ENCODE measurements at places on chromosomes 13 and 19.

DNA sequence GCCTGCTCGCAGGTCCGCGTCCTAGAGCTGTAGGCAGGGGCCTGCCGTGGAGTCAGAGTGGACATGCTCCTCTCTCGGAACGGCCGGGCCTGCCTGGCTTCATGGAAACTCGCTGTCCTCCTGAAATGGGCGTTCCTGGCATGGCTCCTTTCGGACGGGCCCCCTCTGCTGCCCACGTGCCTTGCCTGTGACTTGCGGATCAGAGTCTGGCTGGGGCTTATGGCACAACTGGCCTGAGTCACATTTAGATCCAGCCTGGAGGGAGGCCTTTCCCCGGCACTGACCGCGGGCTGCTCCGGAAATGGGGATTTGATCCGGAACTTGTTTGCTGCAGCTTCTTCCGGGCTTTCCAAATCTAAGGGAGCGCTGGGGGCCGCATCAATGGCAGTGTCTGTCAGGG is 28.1 kb downstream of the THSD1 start:
- no peak for DNase-seq

DNA sequence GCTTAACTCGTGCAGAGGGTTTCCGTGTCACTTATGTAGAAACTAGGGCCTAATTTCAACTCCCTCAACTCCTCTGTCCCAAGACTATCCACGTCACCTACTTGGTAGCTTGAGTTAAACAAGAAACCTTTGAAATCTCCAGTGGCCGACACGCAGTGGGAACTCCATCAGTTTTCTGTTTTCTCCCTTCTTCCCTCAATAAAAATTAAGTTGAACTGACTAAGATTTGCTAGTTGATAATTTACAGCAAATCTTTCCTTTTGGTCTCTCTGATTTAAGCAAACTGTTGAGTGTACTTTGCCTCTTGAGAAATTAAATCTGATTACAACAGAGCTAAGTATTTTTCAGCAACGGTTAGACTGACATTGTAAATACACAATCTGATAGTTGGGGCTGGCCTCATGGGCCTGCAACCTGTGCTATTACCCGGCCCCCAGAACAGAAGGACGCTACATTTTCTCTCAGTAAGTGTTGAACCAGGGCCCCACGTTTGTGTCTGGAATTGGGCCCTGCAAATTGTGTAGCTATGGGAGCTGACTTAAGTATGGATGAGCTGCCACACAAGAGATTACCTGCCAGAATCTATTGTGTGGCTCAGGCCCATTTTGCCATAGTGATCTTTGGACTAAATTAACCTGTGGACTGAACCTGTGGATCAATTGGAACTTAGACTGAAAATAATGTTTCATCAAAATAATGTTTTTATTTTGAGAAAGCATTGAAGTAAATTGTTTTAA is 708 bp upstream of the ESD start:
- no peak for DNase-seq

GRCh38 chr19:46697204-46697960 is 19.5 kb downstream of the PRKD2 start:
- no peak for DNase-seq

DNA sequence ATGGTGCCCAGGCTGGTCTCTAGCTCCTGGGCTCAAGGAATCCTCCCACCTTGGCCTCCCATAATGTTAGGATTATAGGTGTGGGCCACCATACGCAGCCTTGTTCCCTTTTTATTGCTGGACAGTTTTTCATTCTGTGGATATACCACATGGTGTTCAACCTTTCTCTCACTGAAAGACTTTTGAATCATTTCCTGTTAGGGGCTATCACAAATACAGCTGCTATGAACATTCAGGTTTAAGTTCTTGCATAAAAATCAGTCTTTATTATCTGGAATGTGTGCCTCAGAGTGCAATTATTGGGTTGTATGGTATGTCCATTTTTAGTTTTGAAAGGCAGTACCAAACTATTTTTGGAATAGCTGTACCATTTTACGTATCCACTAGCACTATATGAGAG is 647.2 kb downstream of the LIG4 start:
- DNase-seq: no peak

GRCh38 chr13:113935001-113935844 is 38.7 kb downstream of the C13orf46 start:
- DNase-seq: no peak

GRCh38 chr13:60627071-60627686 is 230.2 kb downstream of the TDRD3 start:
- DNase-seq: no peak

DNA sequence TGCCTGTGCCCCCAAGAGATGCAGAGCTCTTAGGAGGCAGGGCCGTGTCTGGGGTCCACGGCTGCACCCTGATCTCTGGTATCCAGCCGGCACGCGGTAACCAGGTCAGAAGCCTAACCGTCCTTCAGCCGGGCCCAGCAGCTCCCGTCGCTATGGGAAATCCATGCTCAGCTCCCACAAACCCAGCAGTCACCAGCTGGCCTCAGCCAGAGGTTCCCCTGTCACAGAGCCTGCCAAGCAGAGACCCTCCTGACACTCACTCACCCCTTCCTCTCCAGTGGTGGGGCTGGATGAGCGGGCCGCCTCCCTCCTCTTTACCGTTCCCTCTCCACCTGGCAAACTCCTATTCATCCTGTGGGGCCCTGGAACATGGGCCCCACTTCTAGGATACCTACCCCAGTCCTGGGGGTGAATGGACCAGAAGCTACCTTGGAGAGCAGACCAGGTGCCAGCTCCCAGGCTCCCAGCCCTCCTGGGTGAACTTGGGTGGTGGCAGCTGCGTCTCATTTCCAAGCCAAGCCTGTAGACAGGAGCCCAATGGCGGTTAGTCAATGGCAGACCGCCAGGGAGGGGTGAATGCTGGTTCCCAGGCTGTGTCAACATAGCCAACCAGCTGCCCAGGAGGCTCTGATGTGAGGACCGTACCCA is 21.4 kb upstream of the TCF3 start:
- DNase-seq: no peak

GRCh38 chr19:21604351-21604926 is 99.0 kb downstream of the ZNF429 start:
- no peak for DNase-seq

GRCh38 chr19:11465600-11465999 is 15.2 kb downstream of the ELAVL3 start:
- DNase-seq: no peak

- no peak for DNase-seq
These were observed 26.3 kb downstream of the IL12RB1 start for GRCh38 chr19:18060472-18060871.

DNA sequence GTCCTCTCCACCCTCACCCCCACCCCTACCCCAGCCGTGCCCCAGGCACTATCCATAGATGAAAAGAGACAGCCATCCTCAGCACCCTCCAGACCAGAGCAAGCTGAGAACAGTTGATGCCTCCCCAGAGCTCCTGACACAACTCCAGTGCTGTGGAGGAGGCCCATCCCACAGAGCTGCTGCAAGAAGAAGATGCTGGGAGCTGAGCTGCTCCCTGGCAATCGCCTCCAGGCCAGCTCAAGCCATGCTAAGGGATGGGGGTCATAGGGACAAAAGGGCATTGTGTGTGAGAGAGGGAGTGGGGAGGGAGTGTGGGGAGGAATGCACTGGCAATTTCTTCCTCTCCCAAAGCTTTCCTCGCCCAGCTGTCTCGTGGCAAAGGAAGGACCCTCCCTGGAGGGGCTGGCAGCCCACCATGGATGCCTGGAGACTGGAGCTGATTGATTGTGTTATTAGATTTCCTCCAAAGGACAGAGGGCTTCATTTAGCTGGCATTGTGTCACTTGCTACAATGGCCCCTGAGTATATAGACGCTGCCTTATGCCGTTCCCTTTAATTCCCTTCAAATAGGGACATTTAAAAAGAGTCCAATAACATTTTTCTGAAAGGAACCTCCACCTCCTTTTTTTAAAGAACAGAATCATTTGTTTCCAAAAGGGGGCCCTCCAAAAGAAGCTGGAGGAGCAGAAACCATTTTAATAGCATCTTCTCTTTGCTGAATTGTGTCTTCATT is 476.4 kb downstream of the FOXO1 start:
- no peak for DNase-seq

DNA sequence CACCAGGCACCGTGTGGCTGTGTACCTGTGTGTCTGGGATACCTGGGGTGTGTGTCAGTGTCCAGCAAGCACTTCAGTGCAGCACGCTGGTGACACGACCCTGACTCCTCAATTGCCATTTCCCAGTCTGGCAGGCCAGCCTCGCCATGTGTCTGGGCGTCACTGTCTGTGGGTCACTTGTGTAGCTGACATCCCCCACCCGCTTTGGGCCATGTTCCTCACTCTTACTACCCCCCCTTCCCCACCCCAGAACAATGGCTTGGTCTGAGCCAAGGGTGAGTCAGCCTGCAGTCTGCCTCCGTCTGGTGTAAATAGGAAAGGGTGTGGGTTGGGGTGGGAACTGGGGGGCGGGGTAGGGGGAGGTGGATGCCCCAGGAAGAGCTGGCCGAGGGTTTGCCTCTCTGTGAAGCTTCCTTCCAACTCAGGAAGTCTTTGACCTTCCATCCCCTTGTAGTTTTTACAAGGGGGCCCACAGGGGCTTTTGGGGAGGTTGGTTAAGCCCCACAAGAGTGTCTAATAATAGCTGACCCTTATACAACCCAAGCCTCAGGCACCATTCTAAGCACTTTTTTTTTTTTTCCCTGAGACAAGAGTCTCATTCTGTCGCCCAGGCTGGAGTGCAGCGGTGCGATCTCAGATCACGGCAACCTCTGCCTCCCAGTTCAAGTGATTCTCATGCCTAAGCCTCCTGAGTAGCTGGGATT is 17.6 kb downstream of the NOVA2 start:
- no peak for DNase-seq

DNA sequence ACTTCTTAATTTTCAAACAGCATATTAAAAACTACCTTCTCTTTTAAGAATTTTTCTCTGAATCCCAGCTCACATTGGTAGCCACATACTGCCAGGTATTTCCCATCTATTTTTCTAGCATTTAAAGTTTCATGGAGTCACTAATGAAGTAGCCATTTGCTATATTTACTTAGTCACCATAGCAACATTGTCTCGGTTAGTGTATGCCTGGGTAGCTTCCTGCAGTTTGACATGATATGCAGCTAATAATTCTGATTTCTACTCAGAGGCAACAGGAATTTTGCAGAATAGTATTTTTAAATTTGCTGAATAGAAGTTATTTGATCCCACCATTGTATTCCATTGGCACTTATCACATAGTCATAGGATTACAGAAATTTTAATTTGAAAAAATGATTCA is 30.9 kb upstream of the KCTD4 start:
- DNase-seq: no peak

DNA sequence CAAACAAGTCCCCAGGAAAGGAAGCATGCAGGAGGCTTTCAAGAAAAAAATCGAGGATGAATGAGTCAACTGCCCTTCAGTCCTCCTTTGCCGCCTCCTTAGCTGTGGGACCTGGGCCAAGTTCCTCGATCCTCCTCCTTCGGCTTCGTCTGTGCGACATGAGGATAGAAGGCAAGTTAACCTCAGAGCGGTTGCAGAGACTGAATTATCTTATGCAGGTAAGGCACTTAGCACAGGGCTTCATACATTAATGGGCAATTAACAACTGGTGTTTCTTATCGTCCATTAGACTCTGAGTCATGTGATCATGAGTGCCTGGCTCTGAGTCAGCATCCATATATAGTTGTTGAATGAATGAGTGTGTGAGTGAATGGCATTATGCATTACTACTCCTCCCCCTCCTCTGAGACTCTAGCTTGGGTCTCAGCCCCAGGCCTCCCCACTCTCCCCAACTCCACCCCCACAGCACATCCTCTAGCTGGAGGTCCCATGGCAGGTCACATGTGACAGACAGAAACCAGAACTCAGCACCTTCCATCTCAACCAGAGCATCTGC is 1.6 kb upstream of the TTC9B start:
- no peak for DNase-seq

- DNase-seq: no peak
These were observed 3.0 kb upstream of the ZNF444 start for GRCh38 chr19:56138069-56138468.

- peak; percentile 54 for DNase-seq
These were observed at the start of gene KCNK6 for GRCh38 chr19:38319421-38320258. Gene KCNK6, plus strand, starts transcription at chr19:38319845. Its CDS starts 106 bp downstream, at chr19:38319951.

GRCh38 chr13:88085036-88085435 is 413.9 kb downstream of the SLITRK5 start:
- no peak for DNase-seq

- DNase-seq: no peak
These were observed 1190.5 kb upstream of the SLC10A2 start for GRCh38 chr13:104256701-104257100.

DNA sequence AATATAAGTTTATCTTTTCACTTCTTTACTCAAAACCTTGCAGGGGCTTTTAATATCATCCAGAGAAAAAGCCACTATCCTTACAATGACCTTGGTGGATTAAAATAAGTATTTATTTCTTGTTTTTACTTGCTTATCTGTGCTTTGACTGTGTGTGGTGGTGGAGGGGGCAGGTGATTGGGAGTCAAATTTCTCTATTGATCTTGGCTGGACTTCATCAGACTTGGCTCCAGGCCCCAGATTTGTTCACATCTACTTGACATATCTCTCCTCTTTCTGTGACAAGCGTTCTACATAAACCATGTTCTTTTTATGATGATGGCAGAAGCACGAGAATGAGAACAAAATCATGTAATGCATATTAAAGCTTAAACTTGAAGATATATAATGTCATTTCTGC is 670.8 kb downstream of the PCDH17 start:
- no peak for DNase-seq

GRCh38 chr19:2549701-2550191 is 73.8 kb downstream of the GADD45B start:
- DNase-seq: no peak

- no peak for DNase-seq
These were observed 85.4 kb downstream of the FRY start for GRCh38 chr13:32117001-32117400.

- no peak for DNase-seq
These were observed 9.9 kb upstream of the SLC46A3 start for GRCh38 chr13:28728642-28729041.

- DNase-seq: no peak
These were observed 2.4 kb downstream of the IL27RA start for GRCh38 chr19:14033946-14034345.

- no peak for DNase-seq
These were observed 20.4 kb upstream of the GNA15 start for GRCh38 chr19:3115411-3115810.

GRCh38 chr13:82569581-82569980 is 1312.7 kb downstream of the SLITRK1 start:
- DNase-seq: no peak

- DNase-seq: no peak
These were observed 343.0 kb downstream of the PCDH9 start for GRCh38 chr13:66887088-66887487.

DNA sequence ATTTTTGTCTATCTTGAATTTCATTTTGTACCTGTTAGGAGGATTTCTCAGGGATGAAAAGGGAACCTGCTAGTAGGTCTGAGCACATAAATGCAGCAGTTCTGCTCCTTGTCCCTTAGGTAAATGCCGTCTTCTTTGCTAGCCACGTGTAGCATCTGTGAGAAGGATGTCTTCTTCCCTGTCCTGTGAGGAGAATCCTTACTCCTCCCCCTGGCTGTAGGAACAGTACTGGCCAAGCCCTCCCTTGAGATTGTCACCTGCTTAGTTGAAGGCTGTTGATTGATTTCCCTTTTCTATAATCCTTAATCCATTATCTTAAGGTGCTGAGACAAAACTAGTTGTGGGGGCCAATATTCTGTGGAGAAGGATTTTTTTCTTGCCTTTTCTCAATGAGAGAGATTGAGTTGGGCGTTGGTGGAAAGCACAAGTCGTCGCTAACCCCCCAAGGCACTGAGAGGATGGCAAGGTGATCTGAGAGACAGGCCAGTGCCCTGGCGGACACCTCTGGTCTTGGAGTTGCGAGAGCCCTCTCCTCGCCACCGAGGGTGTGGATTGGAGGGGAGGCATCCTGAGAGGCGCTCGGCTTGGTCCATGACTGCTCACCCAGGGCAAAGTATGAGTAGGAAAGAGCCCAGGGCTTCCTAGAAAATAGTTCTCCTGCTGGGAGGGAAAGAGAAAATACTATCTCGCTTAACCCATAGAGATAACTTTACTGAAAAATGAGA is 216.7 kb downstream of the ATP8A2 start:
- DNase-seq: no peak

Measured in stimulated activated CD8-positive, alpha-beta memory T cell treated with anti-CD3 and anti-CD28 coated beads, Interleukin-4, amount 100 ng/mL, for 4 hours (primary cell).